ENCODE measurements at places on chromosomes 1 and 21.

DNA sequence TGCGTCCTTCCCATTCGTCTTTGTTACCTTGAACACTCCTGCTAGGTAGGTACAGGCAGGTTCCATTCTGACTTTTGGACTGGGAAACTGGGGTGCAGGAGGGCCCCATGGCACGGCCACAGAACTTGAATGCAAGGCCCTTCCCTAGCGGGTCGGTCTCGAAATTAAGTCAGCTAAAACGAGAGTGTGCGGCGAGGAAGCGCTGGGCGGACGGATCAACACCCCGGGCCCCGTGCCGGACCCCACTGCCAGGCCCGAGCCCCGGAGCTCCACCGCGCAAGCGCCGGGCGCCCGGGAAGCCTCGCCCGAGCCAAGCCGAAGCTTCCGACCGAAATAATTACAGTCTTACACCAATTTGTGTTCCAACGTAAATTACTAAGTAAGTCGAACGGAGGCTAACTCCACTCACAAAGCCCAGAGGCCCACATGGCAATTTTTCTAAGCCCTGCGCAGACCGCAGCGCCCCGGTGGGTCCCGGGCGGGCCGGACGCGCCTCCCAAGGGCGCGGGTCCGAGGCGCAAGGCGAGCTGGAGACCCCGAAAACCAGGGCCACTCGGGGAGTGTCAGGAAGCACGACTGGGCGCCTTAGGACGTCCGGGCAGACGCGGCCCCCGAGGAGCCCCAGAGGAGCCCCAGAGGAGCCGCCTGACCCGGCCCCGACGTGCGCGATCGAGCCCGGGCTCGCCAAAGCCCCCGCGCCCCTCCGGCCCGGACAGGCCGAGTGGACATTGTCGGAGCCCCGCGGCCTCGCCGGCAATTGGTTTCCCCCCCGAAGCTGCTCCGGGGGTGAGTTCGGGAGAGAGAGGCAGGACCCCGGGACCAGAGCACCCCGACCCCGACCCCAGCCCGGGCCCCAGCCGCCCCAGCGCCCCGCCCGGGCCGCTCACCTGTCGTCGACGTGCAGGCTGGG, 624 bp downstream of the RIPK4 start:
- DNase-seq: no peak

GRCh38 chr1:156804572-156805243, 11.9 kb downstream of the SH2D2A start:
- DNase-seq: peak; percentile 47

DNA sequence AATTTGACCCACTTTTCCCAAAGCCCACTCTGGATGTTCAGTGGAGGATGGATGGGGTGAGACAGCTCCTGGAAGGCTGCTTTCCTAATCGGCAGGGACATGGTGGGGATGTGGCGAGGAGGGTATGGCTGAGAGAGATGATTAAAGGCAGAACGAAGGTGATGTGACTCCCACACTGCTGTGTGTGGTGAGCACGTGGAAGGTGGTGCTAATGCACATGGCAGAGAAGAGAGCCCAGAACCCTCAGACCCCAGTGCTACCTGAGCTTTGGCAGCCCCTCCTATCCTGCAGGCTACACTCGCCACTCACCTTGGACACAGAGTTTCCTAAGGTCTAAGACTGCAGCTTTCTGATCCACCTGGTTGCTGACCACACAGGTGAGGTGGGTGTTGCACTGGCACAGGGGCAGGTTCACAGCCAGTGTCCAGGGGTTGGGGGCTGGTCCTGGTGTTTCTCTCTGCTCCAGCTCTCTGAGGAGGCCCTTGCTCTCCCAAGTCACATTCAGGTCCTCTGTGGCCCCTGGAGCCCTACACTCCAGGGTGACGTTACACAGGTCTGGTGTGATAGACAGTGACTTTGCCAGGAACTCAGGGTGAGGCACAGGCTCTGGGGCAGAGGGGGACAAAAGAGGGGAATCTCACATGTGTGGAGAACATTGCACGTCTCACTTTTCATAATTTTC, 151.4 kb upstream of the ETV3 start:
- no peak for DNase-seq

DNA sequence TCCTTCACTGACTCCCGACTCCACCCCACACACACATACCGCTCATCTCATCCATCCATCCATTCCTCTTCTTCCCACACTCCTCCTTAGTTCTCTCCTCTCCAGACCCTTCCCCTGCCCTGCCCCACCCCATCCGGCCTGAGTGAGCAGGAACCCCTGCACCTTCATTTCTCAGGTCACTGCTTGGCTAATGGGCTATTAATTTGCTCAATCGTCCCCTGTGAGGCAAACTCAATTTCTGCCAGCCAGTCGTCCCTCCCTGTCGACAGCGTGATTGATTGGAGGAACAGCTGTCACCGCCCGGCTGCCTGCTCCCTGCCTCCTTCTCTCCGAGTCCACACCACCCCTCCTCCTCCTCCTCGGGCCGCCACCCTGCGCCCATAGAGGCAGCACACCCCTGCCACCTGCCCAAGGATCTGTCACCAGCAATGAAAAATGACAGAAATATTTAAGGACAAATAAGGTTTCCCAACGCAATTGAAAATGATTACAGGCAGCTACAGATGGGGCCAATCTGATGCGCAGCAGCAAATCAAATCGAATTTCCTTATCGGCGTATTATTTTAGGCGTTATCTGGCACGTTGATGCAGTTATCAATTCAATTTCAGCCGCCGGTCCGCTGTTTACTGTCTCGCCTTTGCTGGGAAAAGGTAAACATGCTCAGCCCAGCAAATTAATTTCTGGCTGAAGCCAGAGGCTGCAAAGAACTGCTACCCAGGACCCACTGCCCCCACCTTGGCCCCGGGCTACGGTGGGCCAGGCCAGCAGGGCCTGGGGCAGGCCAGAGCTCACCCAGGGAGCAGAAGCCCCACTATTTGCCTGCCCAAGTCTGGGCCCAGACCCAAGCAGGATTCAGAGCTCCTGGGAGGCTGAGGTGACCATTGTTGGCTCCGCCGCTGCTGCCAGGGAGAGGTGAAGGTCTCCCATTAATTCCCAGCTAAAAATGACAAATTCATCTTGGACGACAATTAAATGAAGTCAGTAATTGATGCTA, 71.3 kb downstream of the TMEM53 start:
- DNase-seq: no peak

GRCh38 chr21:32315511-32316281, 17.0 kb downstream of the MRAP start:
- no peak for DNase-seq

DNA sequence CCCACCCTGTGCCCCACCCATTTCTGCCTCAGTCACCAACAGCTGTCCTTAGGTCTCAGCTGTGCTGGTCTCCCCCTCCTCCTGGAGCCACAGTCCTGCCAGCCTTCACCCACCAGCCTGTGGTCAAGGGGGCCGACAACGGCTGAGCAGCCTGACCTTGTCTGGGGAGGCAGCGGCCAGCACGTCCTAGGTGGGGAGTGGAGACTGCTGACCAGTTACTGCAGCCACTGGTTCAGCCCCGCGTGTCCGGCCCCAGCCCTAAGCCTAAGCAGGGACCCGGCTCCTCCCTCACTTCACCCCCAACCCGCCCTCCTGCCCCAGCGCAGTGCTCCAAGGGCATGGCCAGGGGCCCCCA, 79.2 kb downstream of the MORN1 start:
- DNase-seq: no peak

DNA sequence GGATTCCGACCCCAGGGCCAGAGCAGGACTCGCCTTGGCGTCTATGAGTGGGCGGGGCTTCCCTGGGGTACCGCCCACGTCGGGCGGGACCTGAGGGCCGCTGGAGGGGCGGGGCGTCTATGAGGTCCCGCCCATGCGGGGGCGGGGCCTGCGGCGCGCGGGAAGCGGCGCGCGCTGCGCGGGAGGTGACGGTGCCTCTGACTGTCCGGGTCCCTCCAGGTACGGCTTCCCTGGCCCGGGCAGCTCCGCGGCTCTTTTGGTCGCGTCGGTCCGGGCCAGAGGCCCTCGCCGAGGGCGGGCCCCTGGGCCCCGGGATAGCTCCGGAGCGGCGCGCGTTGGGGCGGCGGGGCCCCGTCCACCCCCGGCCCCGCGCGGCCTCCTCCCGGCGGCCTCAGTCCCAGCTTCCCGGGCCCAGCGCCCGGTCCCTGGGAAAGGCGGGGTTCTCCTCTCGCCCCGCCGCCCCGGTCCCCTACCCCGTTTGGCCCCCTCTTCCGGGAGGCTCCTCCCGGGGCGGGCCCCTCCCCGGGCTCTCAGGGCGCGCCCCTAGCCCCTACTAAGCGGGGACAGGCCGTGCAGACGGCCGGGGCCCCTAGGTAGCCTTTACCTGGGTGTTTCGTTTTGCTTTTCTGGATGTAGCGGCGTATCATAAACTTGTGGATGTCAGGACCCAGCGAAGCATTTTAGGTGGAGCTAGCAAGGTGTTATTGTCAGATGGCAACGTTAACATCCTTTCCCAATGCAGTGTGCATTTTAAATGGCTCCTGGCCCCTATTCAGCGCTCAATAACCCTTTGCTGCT, at the start of gene CHAF1B:
TSS of gene CHAF1B (plus strand) at position 160 of the 798 bp plus-strand sequence. CDS start 745 bp downstream, outside the sequence.
- peak; percentile 92 for DNase-seq

DNA sequence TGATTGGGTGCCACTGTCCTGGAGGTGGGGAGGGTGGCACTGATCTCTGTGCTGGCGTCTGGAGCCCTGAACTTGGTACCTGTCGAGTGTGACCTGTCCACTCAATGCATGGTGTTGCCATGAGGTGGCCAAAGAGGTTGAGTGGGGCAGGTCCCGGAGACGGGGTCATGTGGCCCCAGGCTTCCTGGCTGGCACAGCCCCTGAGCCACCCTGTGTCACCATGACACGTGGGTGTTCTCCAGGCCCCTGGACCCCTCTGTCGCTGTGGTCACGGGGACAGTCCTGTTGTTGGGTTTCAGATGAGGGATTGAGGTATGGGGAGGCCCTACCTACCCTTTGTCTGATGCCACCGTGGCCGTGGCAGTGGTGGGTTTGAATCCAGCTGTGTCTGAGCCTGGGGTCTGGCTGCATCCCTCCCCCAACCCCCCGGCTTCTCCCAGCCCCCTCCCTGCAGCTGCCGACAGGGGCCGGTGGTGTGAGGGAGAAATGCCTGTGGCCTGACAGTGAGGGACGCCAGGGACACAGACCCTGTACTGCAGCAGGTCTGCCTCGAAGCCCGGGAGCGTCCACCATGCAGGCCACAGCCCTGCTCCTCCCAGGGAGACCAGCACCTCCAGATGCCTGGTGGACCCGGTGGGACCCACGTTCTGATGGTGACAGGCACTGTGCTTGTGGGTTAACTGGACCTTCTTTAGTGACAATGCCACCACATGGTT, 12.0 kb downstream of the TRPM2 start:
- no peak for DNase-seq

DNA sequence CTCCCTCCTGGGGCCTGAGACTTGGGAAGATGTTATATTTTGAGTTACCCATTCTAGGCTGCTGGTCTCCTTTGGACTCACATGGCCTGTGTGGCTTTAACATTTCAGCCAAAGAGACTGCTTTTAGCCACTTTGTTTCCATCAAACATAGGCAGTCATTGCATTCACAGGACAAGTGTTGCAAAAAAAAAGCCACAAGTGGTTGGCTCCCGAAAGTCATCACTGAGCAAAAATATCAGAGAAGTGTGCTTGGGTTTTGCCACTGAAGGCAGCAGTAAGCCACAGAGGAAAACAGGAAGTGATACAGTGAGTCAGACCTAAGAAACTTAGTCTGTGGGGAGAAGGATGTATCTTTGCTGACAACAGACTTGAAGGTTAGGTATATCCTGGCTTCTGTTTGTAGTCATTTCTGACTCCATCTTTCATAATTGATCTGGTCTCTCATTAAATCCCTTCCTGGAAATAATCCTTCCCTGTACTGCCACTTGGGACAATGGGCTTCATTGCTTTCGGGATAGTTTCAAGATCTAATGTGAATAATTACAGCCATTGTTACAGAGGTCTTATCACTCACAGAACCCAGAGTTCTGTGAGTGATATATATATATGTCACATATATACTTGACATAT, 80.9 kb downstream of the COLGALT2 start:
- DNase-seq: peak; percentile 67

GRCh38 chr1:183777328-183777727, 27.6 kb upstream of the RGL1 start:
- peak; percentile 48 for DNase-seq

- no peak for DNase-seq
Measured at GRCh38 chr1:204278958-204279357, 65.2 kb upstream of the GOLT1A start.

GRCh38 chr1:27021354-27022031, 8.8 kb upstream of the TENT5B start:
- no peak for DNase-seq

GRCh38 chr1:77400781-77401180, 119.0 kb downstream of the AK5 start:
- no peak for DNase-seq

GRCh38 chr1:15740924-15741850, 1.1 kb upstream of the TMEM82 start:
- peak; percentile 56 for DNase-seq

GRCh38 chr1:10504249-10504648, 29.5 kb downstream of the PEX14 start:
- DNase-seq: no peak

Data from adipocyte (in vitro differentiated cells).